ENCODE measurements at places on chromosomes 12 and 14.

DNA sequence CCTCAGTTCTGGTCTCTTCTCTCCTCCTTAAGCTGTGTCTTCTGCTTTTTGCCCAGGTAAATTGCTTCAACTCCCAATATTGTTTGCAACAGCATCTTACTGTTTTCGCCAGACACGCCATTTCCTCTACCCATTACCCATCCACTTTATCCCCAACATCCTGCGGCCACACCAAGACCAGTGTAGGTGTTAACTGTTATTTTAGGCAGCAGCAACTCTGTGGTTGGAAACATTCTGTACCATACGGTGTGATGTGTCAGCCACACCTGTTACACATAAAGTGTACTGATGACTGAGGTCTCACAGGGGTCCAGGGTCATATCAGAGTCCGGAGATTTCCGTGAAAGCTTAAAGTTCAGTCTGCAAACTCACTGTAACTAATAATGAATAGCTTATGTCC is 21.8 kb upstream of the KLRD1 start:
- no peak for DNase-seq

DNA sequence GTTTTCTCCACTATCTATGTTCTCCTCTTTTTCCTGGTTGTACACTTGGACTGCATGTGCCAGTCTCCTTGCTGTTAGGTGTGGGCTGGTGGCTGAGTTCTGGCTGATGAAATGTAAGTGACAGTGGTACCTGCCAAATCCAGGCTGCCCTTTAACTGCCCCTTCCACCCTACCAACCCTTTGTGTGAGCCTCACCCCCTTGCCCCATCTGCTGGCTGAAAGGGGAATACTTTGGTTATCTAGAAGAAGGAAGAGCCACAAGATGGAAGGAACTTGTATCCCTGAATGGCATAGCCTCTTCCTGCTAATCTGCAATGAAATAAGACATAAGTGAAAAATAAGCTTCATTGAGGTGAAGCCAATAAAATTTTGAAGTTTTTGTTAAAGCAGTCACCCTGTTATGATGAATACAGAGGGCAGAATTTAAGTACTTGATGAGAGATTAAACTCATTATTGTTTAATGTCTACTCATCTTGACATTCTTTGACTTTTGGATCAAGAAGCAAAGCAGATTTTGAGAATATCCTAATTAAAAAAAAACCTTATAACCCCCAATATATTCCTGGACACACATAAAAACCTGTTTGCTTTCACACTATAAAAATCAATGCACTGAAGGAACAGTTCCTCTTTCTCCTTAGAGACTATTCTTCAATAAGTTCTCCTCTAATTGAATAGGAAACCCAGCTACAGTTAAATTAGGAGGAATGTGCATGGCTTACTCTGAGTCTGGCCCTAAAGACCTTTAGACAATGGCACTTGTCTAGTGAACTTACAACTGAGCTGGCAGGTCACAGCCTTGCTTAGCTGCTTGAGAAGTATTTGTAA is 262.6 kb upstream of the BTG1 start:
- DNase-seq: peak; percentile 49

- DNase-seq: no peak
Measured at GRCh38 chr12:1279050-1279449, 288.0 kb downstream of the ERC1 start.

- DNase-seq: no peak
Measured at GRCh38 chr12:124481257-124481750, 86.1 kb downstream of the NCOR2 start.

GRCh38 chr12:99201906-99202645 is 445.5 kb upstream of the GARIN6 start:
- no peak for DNase-seq

GRCh38 chr14:35875296-35875695 is 49.2 kb downstream of the BRMS1L start:
- no peak for DNase-seq

All from HuH-7 (cell line).